T follicular helper cell (primary cell): ENCODE measurements at places on chromosomes 6 and 20.

DNA sequence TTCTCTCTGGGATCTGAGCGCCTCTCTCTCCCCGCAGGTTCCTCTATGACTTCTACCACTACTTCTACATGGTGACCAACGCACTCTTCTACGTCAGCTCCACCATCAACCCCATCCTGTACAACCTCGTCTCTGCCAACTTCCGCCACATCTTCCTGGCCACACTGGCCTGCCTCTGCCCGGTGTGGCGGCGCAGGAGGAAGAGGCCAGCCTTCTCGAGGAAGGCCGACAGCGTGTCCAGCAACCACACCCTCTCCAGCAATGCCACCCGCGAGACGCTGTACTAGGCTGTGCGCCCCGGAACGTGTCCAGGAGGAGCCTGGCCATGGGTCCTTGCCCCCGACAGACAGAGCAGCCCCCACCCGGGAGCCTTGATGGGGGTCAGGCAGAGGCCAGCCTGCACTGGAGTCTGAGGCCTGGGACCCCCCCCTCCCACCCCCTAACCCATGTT is 36.3 kb upstream of the MRGBP start:
- no peak for DNase-seq

DNA sequence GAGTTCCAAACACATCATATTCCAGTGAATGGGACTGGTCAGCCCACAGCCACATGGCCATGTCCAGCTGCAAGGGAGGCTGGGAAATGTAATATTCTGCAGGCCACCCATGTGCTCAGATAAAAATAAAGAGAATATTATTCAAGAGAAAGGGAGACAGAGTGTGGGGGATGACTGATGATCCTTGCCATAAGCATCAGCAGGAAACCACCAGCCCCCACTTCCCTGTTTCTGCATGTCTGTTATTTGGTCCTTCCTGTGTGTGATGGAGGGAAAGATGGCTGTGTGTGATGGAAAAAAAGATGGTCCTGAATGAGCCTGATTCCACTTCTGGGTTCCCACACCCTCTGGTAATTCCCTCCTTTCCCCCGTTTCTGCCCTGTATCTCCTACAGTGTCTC is 13.1 kb upstream of the RSPO4 start:
- DNase-seq: no peak

GRCh38 chr6:105276374-105276773 is 96.6 kb upstream of the POPDC3 start:
- no peak for DNase-seq

- DNase-seq: no peak
These were observed 192.2 kb upstream of the FAM83B start for GRCh38 chr6:54654381-54654780.

GRCh38 chr6:150622941-150623874 is 23.5 kb downstream of the PLEKHG1 start:
- DNase-seq: no peak

- no peak for DNase-seq
These were observed 81.8 kb upstream of the DST start for GRCh38 chr6:56724455-56724854.

GRCh38 chr20:12414446-12415274 is 497.0 kb downstream of the BTBD3 start:
- DNase-seq: no peak

- no peak for DNase-seq
These were observed 79.9 kb downstream of the VGLL2 start for GRCh38 chr6:117345292-117345610.

DNA sequence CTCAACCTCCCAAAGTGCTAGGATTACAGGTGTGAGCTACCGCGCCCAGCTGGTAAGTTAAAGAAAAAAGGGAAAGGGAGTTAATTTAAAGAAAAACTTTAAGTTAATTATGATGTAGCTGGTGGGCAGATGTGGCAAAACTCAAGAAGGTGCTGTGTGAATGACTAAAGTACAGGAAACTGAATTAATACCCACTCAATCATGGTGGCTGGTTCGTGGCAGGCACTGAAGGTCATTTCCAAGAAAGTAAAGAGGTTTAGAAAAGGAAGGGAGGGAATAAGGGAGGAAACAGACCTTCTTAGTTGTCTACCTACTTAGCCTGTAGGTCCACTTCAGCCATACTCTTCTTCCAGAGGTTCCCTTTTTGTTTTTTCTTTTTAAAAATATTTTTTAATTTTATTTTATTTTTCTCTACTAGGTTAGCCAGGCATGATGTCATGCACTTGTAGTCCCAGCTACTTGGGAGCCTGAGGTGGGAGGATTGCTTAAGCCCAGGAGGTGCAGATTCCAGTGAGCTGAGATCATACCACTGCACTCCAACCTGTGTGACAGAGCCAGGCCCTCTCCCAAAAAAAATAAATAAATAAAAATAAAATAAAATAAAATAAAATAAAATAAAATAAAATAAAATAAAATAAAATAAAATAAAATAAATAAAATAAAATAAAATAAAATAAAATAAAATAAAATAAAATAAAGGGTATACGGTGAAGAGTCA is 11.9 kb upstream of the TGM3 start:
- DNase-seq: no peak

- DNase-seq: no peak
These were observed 107.8 kb downstream of the DST start for GRCh38 chr6:56534680-56535419.

- no peak for DNase-seq
These were observed 239.9 kb downstream of the HIVEP2 start for GRCh38 chr6:142705054-142705453.
